NCI-H1048 (cell line): ENCODE measurements at places on chromosomes 6 and 20.

GRCh38 chr6:131936156-131936555 is 15.0 kb downstream of the CCN2 start:
- no peak for DNase-seq

- no peak for DNase-seq
These were observed 14.0 kb downstream of the HIVEP1 start for GRCh38 chr6:12026120-12026519.

DNA sequence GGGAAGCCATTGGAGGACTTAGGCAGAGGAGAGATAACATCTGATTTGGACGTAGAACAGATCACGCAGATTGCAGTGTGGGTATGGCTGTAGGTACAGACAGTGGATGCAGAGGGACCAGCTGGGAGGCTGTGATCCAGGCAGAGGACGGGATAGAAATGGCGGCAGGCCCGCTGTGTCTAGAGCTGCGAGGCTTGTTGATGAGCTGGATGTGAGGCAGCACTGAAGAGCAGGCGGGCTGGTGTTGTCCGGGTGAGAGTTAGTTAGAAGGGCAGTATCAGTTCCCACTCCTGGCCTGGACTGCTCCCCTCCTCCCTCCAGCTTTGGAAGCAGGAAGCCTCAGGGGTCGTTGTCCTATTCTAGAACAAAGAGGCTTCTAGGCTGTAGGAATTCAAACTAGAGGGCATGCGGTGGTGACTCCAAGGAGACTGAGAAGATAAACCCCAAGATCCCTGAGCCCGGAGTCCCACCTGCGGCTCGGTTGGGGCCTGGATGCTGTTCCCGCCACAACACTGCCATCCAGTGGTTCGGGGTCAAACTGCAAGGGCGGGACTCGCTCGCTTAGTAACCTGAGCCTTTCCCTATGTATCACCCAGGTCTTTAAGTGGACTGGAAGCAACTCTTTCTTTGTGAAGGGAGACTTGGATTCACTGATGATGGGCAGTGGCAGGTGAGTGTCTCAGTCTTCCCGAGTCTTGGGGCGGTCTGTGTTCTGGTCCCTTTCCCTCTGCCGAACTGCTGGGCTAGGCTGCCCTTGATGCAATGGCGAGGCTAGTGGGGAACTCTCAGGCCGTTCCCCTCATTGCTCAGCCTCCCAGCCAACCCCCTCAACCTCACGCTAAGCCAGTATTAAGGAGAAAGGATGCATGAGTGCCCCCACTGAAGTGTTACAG is 11.2 kb downstream of the TLDC2 start:
- DNase-seq, result no peak

GRCh38 chr20:24481173-24481572 is 11.7 kb downstream of the SYNDIG1 start:
- no peak for DNase-seq

GRCh38 chr6:147808640-147809039 is 300.1 kb downstream of the SAMD5 start:
- DNase-seq, result no peak

DNA sequence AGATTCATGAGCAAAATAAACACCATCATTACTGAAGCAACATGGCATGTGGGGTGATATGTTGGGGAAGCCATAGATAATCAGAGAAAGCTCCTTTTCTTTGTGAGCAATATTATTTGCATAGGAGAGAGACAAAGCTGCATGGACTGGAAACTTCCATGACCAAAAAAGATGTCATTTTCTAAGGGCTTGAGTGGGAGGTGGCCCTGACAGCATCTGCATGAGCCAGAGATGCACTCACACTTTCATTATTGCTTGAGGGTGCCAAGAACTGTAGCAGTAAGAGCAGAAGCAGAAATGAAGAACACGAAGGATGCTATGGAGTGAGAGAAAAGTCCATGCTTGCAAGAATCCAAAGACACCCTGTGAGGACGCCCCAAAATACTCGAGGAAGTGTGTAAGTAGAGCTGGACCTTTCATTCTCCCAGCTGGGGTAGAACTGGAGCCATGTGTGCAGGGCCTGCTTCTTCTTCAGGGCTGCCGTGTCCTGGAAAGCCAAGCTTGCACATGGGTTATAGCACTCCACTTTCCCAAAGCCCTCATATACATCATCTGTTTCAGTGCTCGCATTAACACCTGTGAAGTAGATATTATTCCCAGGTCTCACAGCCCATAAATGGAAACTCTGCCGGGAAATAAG is 851.2 kb downstream of the DHX35 start:
- no peak for DNase-seq

- DNase-seq, result no peak
These were observed 68.4 kb upstream of the SMLR1 start for GRCh38 chr6:130758813-130759212.

- no peak for DNase-seq
These were observed 1.0 kb downstream of the IGF2R start for GRCh38 chr6:159969921-159970320.

- DNase-seq, result no peak
These were observed 2.4 kb downstream of the GTSF1L start for GRCh38 chr20:43724383-43724782.

GRCh38 chr6:107871976-107872375 is 47.9 kb upstream of the SCML4 start:
- DNase-seq, result no peak

- DNase-seq, result no peak
These were observed 229.8 kb downstream of the SOD2 start for GRCh38 chr6:159463119-159463829.
